Dermis blood vessel endothelial cell (primary cell): ENCODE measurements at places on chromosomes 16 and 17.

GRCh38 chr17:18246880-18247612, 11.5 kb downstream of the FLII start:
- peak; percentile 56 for DNase-seq

DNA sequence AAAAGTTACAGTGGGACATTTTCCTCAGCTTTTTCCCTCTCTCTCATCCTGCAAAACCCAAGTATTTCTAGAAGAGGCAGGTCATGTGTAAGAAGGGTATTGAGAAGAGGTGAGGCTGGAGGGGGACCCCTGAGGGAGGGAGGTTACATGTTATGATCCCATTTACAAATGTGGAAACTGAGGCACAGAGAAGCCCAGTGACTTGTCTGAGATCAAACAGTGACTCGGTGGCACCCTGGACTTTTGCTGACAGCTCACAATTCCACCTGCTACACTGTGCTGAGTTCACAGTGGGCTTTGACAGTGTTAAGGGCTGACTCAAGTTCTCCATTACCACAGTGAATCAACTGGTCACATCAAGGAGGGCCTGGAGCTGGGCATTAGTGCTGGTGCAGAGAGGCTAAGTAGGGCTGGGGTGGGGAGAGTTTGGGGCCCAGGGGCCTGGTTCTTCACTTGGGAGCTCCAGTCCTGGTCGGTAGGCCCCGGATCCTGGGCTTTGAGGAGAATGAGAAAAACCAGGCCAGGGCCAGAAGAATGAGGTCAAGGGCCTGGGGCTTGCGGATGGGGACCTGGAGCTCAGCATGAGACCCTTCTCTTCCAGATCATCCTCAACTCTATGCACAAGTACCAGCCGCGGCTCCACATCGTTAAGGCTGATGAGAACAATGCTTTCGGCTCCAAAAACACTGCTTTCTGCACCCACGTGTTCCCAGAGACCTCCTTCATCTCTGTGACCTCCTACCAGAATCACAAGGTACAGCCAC, 26.0 kb downstream of the TBX4 start:
- DNase-seq, result no peak

DNA sequence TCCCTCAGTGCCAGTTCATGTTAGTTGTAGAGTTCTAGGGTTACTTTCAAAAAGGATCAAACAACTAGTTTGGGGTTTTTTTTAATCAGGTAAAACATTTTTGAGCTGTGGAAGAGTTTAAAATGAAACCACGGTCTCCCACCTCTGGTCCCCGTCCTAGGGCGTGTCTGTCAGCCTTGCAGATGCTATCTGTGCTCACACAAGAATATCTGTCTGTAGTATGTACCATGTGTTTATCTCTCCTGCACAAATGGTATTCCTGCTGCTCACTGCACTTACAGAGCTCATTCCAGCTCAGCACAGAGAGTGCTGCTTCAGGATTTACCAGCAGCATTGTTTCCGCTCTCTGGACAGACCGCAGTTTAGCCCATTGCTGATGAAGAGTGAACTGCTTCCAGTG, 38.9 kb downstream of the UBN1 start:
- DNase-seq, result no peak

- DNase-seq, result peak; percentile 45
These were observed 3.0 kb downstream of the TNK1 start for GRCh38 chr17:7383742-7384488.

GRCh38 chr16:627454-628239, 3.1 kb upstream of the WFIKKN1 start:
- no peak for DNase-seq

GRCh38 chr17:6986676-6987075, 9.2 kb upstream of the ALOX12 start:
- peak; percentile 50 for DNase-seq

DNA sequence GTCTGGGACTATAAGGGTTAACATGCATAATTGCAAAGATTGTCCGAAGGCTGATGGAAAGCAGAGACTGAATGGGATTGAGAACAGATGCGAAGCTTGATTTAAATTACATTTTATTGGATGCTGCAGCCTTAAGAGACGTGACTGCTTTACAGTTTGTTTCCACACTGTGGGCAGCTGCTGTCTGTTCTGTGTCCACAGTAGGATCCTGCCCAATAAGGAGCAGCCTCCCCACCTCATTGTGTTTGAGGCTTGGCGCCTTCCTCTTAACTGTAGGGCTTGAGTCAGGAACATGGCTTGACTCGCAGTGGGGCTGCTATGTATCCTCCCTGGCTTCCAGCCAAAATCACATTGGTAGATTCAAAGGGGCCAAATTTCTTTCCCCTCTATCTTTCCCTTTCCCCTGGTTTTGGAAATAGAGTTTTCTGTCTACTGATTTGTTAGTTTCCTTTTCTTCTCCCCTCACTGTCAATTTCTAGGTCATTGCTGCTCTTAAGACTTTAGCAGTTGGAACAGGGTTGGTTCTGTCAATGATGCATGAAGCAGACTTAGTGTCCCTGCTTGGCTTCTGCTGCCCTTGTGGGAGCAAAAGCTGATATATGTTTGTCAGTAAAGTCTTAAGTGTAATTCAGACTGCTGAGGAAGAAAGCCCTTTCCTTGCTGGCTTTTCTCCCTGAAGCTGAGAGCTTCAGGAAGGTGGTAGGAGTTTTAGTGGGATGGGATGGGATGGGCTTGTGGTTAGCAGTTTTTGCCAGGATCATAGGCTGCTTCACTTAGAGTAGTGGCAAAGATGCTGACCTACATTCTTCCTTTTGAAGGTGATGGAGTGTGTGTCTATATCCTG, 5.0 kb upstream of the RARA start:
- DNase-seq, result peak; percentile 62

DNA sequence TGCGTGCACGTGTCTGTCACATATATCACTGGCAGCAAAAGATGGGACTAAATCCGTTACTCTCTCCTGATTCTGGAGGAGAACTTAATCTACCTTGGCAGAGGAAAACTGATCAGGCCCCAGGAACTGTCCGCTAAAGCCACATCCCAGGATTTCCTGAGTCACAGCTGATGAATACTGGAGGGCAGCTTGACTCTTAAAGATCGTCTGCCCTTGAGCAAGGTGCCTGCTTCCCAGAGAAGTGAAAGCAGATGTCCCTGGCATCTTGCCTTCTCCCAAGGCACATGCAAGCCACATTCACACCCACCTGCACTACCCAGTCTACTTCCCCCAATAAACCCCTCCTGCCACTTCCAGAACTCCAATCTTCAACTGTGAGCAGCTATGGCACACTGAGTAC, 99.8 kb downstream of the CPPED1 start:
- peak; percentile 36 for DNase-seq

DNA sequence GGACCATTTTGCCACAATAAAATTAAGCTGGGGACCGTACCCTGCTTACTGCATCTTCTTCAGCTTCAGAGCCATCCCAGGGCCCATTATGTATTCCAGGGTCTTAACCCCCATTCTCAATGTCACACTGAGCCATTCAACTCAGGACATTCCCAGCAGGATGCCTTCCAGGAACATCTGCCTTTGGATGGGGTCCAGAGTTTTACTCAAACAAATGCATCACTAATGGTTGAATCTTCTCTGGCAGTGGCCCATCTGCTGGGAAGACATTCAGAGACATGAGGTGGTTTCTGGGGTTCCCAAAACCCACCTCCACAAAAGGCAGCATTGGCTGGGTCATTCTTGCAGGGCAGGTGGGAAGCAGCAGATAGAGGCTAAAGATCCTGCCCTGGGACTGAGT, 3.4 kb upstream of the SEC14L5 start:
- no peak for DNase-seq

DNA sequence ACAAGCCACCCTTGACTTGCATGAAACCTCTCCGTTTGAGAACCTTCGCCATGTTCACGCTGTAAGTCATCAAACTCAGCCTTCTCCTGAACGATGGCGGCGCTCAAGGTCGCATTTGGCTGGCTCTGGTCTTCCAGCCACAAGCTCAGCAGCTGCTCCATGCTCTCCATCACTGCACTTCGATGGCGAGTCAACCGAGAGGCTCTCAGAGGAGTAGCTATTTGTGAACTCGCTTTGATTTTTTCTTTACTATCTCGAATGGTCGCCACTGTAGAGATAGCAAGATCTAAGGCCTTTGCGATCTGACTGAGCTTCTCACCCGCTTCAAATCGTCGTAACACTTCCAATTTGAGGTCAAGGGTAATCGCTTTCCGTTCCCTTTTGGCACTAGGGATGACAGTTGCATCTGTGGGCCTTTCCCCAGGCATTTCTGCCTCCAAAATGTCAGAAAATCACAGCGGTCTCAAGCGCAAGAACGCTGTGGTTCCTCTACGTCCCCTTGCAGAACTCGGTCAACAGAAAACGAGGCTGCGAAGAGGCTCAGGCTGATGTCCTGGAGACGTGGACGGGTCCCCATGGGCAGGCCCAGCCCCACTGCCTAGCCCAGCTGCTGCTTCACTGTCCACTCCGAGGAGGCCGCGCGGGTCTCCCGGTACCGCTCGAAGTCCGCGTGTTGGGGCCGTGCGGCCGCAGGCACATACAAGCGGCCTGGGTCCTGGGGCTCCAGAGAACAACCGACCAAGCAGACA, 23.1 kb downstream of the DEF8 start:
- no peak for DNase-seq
